Chondrocyte (in vitro differentiated cells): ENCODE measurements at places on chromosomes 3 and 15.

- DNase-seq = no peak
Measured at GRCh38 chr15:63069616-63070090, 27.1 kb downstream of the TPM1 start.

DNA sequence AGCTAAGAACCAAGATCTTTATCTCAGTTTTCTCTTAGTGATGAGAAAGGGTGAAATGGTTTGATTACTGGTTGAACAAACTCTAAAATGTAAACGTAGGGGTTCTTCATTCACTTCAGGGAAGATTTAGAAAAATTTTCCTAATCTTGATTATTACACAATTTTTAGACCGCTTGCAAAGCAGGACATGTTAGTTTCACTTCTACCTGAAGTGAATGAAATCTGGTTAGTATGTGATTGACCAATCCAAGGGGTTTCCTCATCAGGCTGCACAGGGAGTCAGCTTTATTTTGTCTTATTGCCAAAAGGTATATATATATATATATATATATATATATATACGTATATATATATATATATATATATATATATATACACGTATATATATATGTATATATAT lies 740.4 kb downstream of the TUSC7 start:
- no peak for DNase-seq

DNA sequence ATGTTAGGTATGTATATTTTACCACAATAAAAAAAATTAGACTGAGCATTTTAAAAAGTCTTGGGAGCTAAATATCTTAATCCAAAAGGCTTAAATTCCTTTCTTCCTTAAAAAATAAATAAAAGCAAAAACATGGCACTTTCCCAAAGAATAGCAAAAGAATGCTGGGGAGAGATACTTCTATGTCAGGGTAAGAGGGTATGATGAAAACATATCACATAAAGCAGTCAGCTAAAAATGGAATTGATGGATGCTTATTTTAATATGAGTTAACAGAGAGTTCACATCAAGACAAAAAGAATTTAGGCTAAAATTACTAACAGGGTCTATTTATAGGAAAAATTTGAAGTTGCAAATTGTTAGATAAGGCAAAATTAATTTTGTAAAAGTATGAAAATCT lies 141.0 kb downstream of the MYLK start:
- no peak for DNase-seq

- peak; percentile 56 for DNase-seq
Measured at GRCh38 chr3:10349801-10350200, 28.9 kb upstream of the SEC13 start.

DNA sequence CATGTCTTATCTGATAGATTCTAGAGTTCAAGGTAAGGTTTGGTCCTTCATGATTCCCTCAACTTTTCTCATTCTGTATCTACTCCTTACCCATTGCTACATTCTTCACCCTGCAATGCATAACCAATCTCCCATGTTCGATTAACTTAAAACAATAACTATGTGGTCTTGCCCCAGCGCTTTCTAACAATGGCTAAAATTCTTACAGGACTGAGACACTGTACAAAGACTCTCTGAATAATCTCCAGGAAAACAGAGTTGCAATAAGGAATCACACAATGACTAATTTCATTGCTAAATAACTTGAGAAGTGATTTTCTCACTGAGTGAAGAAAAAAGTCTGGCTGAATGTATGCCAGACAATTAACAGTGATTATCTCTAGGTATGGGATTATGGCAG lies 69.6 kb upstream of the FAM174B start:
- no peak for DNase-seq

DNA sequence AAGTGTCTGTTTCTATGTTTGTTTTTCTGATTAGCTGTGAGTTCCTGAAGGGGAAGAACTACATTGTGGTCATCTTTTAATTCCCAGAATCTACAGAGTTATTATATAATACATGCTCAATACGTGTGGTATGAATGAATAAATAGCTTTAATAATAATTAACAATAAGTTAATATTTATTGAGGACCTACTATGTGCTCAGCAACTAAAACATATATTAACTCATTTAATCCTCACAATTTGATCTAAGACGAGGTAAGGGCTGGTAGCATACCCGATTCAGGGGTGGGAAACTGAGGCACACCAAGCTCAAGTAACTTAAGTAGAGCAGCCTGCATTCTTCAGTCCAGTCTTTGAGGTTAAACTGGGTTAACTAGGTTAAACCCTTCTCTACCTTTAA lies 553.8 kb downstream of the FOXP1 start:
- DNase-seq = no peak

- no peak for DNase-seq
Measured at GRCh38 chr3:78430741-78431140, 1337.1 kb downstream of the ROBO1 start.

- no peak for DNase-seq
Measured at GRCh38 chr15:33358306-33358705, 47.5 kb downstream of the RYR3 start.

GRCh38 chr3:27746838-27747237 lies 24.7 kb upstream of the EOMES start:
- no peak for DNase-seq

GRCh38 chr15:34773013-34773412 lies 18.2 kb upstream of the GJD2 start:
- DNase-seq = no peak

DNA sequence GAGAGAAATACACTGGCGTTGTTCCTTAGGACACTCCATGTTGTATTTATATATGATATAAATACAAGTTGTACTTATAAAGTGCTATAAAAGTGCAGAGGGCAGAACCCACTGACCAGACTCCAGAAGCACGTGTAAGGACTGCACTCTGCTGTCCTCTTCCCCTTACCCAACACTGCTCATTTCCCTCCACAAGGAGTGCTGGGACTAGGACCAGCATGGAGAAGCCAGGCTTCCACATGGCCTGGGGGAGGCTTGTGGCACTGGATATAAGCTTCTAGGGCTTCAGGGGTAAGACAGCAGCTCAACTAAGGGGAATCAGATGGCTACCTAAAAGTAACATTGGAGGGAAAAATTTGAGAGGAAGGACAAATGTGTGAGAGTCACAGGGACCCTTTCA lies 556.9 kb downstream of the IGSF11 start:
- no peak for DNase-seq

- DNase-seq = no peak
Measured at GRCh38 chr3:112382543-112383160, 49.7 kb downstream of the CD200 start.

- DNase-seq = no peak
Measured at GRCh38 chr15:59332009-59332408, 40.7 kb downstream of the MYO1E start.

- DNase-seq = no peak
Measured at GRCh38 chr15:98077186-98077585, 116.7 kb downstream of the ARRDC4 start.

GRCh38 chr3:124300416-124300815 lies 308.5 kb upstream of the ROPN1 start:
- DNase-seq = no peak

GRCh38 chr15:39613271-39613670 lies 32.4 kb downstream of the THBS1 start:
- DNase-seq = no peak

- no peak for DNase-seq
Measured at GRCh38 chr3:157793745-157794144, 290.5 kb upstream of the VEPH1 start.

GRCh38 chr3:196096382-196096953 lies 14.6 kb upstream of the TFRC start:
- no peak for DNase-seq

DNA sequence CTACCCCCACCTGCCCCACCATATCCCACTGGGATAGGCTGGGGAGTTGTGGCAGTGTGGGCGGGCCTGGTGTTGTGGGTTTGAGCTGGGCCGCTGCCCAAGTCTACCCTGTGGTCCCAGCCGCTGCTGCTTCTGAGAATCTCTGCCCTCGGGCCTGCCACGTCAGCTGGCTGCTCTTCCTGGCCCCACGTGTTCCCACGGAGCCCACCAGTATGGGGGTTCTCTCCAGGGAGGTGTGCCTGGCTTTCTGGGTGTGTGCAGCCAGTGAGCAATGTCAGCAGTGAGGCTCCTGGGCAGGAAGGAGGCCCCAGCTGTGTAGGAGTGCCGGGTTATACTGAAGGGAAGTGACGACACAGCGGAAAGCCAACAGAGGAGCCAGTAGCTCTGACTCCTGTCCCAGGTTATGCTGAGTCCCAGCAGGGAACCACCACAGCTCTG lies 10.5 kb downstream of the GNAI2 start:
- DNase-seq = peak; percentile 96

GRCh38 chr3:121752772-121753171 lies 3.2 kb upstream of the GOLGB1 start:
- DNase-seq = no peak
